ENCODE measurements at places on chromosomes 11 and 22. TPM values are rescaled to one million over a fixed set of nuclear protein-coding genes. Genes with fewer than 3 reads are reported as not detected.

- no peak for DNase-seq
- no peaks in the 10 kb centered on the region for H3K27me3 ChIP-seq
- no peak overlapping the region for H3K27ac ChIP-seq
- no peaks in the 10 kb centered on the region for H3K36me3 ChIP-seq
- peaks cover 6% of the 10 kb centered on the region for H3K4me1 ChIP-seq
These were observed 23.2 kb upstream of the BIRC3 start for GRCh38 chr11:102293873-102294601.

DNA sequence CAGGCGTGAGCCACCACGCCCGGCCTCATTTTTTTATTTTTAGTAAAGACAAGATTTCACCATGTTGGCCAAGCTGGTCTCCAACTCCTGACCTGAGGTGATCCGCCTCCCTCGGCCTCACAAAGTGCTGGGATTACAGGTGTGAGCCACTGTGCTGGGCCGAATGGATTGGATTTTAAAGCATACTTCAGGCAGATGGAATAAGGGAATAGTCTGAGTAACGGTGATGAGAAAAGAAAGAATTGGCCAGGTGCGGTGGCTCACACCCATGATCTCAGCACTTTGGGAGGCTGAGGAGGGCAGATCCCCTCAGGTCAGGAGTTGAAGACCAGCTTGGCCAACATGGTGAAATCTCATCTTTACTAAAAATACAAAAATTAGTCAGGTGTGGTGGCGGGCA lies 2.1 kb upstream of the CBL start:
- no peaks in the 10 kb centered on the region for H3K36me3 ChIP-seq
- no peaks in the 10 kb centered on the region for H3K4me1 ChIP-seq
- DNase-seq: no peak
- no peak overlapping the region for H3K4me3 ChIP-seq
- H3K27ac ChIP-seq: no peak overlapping the region

DNA sequence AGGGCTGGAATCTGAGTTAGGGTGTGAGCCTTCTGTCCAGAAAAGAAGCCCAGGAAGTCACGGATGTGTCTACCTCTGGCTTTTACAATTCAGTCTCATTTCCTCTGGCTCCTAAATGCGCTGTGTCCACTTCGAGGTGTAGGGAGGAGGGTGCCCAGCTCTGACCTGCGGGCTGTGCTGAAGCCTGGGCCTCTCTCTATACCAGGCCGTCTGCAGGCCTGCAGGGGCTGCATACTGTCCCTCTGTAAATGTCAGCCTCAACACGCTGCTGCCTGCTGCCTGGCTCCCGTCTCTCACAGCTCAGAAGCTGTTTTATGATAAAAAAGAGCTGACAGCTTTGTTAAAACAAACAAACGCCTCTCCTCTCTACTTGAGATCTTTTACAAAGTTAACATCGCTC lies 14.5 kb downstream of the ARVCF start:
- H3K27me3 ChIP-seq: no peaks in the 10 kb centered on the region
- H3K36me3 ChIP-seq: no peaks in the 10 kb centered on the region
- H3K4me3 ChIP-seq: no peak overlapping the region

- no peaks in the 10 kb centered on the region for H3K36me3 ChIP-seq
- no peaks in the 10 kb centered on the region for H3K27me3 ChIP-seq
- H3K4me1 ChIP-seq: no peaks in the 10 kb centered on the region
- H3K4me3 ChIP-seq: no peak overlapping the region
- no peak for DNase-seq
These were observed 3.3 kb downstream of the OSBP2 start for GRCh38 chr22:30697975-30698374.

DNA sequence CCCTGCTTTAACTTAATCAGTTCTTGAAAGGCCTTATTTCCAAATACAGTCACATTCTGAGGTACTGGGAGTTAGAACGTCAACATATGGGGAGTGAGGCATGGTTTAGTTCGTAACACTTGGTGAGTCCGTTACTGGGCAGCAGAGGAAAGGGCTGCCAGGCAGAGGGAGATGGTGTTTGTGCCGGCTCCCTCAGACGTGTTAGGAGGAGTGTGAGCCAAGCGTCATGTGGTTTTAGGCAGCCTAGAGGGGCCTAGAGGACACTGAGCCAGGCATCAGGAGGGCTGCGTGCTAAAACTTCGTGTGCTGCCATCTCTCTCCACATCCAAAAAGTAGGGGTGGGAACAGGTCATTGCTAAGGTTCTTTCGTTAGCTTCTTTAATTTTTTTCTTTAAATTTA lies 10.2 kb downstream of the BCR start:
- no peak overlapping the region for H3K27ac ChIP-seq
- H3K36me3 ChIP-seq: no peaks in the 10 kb centered on the region
- no peaks in the 10 kb centered on the region for H3K27me3 ChIP-seq
- peaks cover 8% of the 10 kb centered on the region for H3K4me1 ChIP-seq

DNA sequence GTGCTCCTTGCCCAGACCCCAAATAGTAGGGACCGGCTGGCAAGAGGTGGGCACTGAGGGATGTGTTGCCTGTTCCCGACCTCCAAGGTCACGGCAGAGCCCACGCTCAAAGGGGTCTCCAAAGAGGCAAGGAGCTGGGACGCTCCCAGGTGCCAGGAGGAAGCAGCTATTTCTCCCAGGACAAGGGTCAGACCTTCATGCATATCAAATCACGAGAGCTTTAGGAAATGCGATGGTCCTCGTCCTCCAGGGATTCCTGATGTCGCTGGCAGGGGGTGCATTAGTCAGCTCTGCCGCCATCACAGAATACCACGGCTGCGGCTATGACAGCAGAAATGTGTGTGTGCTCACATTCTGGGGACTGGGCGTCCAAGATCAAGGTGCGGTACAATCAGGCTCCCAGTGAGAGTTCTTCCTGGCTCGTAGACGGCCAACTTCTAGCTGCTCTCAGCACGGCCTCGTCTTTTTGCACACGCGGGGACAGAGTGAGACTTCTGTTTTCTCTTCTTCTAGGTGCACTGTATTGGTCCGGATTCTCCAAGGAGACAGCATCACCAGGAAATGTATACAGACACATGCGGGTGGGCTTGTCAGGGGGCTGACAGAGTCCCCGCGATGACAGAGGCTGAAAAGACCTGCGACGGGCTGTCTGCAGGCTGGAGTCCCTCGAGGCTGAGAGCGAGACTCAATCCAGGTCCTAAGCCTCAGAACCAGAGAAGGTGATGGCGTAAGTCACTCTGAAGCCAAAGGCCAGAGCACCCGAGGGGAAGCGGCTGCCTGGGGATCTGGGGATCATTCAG lies 81.6 kb downstream of the SHANK2 start:
- no peak for DNase-seq
- no peaks in the 10 kb centered on the region for H3K4me1 ChIP-seq
- H3K27me3 ChIP-seq: no peaks in the 10 kb centered on the region
- no peak overlapping the region for H3K27ac ChIP-seq

- H3K4me1 ChIP-seq: peaks cover 17% of the 10 kb centered on the region
- H3K4me3 ChIP-seq: no peak overlapping the region
- no peaks in the 10 kb centered on the region for H3K36me3 ChIP-seq
- H3K27ac ChIP-seq: no peak overlapping the region
These were observed 15.5 kb downstream of the APOL3 start for GRCh38 chr22:36144886-36145541.

DNA sequence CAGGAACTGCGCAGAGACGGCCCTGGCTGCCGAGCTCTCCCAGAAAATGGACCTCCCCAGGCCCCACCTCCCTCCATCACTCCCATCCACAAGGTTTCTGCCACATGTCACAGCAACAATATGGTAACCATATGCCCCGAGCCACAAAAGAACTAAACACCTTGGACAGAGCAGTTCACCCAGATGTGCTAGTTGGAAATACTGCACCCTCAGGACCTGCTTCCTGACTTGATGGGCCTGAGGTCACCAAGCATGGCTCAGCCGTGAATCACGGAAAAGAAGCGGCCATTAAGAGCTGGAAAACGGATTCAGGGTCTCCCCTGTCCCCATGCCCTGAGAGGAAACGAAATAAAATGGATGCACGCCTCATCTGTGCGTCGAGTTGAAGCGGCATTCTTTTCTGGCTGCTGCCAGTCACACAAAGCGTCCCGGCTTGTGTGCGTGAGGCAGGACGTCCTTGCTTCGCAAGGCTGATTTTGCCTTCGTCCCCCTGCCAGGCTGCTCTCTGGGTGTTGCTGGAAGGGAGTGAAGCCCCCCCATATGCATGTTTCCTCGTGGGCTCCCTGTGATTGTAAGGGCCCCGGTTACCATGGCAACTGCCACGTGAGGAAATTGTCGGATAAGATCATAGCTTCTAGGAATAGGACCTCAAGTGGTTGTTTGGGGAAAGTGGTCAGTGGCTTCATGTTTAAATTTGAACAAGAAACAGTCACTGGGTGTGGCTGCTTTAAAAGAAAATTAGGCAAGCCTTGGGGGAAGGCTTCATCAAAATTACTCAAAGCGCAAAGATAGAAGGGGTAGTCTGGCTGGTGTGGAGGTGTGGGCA lies 51.7 kb downstream of the FLI1 start:
- H3K36me3 ChIP-seq: no peaks in the 10 kb centered on the region
- H3K27me3 ChIP-seq: no peaks in the 10 kb centered on the region
- no peak overlapping the region for H3K4me3 ChIP-seq
- peak; percentile 37 for DNase-seq

GRCh38 chr11:2990617-2991451 lies 1.3 kb downstream of the NAP1L4 start:
- peaks cover 31% of the 10 kb centered on the region for H3K4me1 ChIP-seq
- peak overlapping the region; percentile 87 for H3K4me3 ChIP-seq
- peak; percentile 45 for DNase-seq

DNA sequence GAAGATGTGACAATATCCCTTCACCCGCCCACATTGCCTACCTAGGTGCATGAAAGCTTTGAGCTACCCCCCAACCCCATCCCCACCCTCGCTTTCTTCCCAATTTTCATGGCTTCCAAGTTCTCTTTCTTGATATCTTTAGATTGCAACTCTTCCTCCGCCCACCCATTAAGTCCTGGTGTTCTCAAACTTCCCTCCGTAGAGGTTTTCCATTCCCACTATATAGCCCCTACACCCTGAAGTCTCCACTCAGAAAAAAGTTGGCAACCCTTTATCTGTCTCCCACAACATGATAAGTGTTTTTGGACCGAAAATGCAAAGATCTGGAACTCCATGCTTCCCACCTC lies 572 bp downstream of the ZNF70 start:
- no peak for DNase-seq
- H3K27me3 ChIP-seq: no peaks in the 10 kb centered on the region
- H3K4me1 ChIP-seq: peaks cover 5% of the 10 kb centered on the region
- no peak overlapping the region for H3K27ac ChIP-seq

- no peaks in the 10 kb centered on the region for H3K27me3 ChIP-seq
- DNase-seq: no peak
- H3K36me3 ChIP-seq: no peaks in the 10 kb centered on the region
- H3K4me3 ChIP-seq: no peak overlapping the region
- no peak overlapping the region for H3K27ac ChIP-seq
These were observed 111.5 kb downstream of the TTC28 start for GRCh38 chr22:28568099-28568498.

DNA sequence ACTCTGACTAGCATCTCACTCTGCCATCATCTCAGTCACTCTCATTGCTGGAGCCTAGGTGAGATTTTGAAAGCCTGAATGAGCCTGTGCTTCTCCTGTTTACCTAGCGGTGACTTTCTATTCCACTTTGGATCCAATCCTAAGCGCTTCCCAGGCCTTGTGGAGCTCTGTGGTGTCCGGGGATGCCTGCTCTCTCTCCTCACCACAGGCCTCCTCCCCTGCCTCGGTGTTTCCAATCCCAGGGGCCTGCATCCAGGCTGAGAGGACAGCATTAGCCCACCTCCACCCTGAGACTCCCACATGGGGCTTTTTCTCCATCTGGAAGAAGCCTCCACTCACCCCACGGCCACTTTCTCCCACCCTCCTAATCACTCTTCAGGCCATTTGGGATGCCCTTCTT lies 380.3 kb downstream of the NTM start:
- H3K36me3 ChIP-seq: no peaks in the 10 kb centered on the region
- no peaks in the 10 kb centered on the region for H3K27me3 ChIP-seq
- no peaks in the 10 kb centered on the region for H3K4me1 ChIP-seq
- DNase-seq: no peak
- no peak overlapping the region for H3K27ac ChIP-seq

DNA sequence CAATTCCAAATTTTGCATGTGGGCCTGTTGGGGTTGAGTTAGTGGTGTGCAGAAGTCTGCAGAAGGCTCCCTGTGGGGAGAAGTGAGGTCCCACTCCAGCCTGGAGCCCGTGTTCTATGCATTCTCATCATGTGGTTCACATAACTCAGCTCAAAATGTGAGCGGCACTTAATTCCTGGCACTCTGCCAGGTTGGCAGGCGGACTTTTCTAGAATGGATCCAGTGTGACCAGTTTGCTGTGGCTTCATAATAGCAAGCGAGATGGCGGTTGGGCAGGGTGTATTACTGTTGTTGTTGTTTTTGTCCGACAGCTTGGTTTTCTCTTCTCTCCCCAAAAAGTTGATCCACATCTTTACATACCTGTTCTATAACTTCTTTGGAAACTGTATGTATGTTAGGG lies 146.8 kb upstream of the TTC12 start:
- no peak for DNase-seq
- peaks cover 9% of the 10 kb centered on the region for H3K4me1 ChIP-seq
- no peaks in the 10 kb centered on the region for H3K27me3 ChIP-seq
- H3K36me3 ChIP-seq: no peaks in the 10 kb centered on the region

DNA sequence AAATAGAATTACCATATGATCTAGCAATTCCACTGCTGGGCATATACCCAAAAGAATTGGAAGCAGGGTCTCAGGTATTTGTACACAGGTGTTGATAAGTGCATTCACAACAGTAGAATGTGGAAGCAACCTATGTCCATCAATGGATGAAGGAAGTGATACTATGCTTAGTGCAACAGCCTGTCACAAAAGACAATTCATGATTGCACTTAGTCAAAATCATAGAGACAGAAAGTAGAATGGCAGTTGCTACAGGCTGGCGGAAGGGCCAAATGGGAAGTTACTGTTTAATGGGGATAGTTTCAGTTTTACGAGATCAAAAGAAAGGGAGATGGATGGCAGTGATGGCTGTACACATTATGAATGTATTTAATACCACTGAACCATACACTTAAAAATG lies 42.0 kb downstream of the SGSM3 start:
- no peaks in the 10 kb centered on the region for H3K4me1 ChIP-seq
- no peaks in the 10 kb centered on the region for H3K36me3 ChIP-seq
- no peak overlapping the region for H3K4me3 ChIP-seq
- no peaks in the 10 kb centered on the region for H3K27me3 ChIP-seq

GGTLC2 gene
- 21.5 TPM for total RNA-seq

PDE3B gene
- total RNA-seq: 25.8 TPM

OR4C6 gene
- not detected for total RNA-seq

PLEKHA7 gene
- 63.9 TPM for total RNA-seq

Data from testis (tissue), 5 donors.